ENCODE measurements at places on chromosomes 12 and 14.

GRCh38 chr12:89353823-89354611 lies 1.7 kb upstream of the DUSP6 start:
- no peak for DNase-seq

GRCh38 chr14:73591690-73592449 lies at the start of gene ACOT4:
TSS of gene ACOT4 (plus strand) at chr14:73591873. CDS start at chr14:73591960, 87 bp downstream.
- peak; percentile 13 for DNase-seq

DNA sequence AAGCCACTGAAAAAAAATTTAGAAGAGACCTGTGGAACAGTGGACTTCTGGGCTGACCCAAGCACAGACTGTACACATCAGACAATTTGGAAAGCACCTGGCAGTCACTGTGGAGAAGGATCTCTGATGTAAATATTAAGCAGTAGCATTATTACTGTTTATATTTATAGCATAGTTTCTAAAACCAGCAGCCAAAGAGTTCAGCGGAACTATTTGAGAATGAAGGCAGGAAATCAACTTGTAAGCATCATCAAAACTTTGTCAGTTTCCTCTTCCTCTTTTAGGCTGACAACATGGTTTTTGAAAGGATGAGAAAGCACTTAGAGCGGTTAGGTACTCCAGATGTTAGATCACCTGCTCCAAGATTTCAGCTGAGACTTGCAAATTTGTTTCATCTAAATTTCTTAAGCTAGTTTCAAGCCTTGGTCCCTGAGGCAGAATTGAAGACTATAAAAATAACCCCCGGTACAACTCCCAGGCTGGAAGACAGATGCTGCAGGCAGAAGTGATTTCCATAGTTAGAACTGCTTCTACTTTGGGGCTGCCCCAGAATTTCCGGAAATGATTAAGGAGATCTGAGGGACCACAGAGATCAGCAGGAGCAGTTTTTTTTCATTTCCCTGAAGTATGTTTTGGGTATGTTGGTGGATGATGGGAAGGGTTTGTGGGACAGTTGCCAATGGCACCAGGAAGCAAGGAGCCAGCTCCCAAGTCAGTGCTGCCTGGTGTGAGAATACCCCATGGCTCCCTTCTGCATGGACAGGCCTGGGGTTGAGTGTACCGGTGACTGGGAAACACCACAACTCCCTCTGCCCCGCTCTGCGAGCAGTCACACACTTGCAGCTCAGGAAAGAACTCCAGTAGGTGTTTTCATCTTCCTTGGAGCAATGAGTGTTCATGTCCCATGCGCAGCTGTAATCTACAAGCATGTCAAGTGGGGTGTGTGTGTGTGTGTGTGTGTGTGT lies 354.5 kb downstream of the NUAK1 start:
- no peak for DNase-seq

GRCh38 chr14:61080591-61081010 lies 99.6 kb downstream of the SLC38A6 start:
- no peak for DNase-seq

DNA sequence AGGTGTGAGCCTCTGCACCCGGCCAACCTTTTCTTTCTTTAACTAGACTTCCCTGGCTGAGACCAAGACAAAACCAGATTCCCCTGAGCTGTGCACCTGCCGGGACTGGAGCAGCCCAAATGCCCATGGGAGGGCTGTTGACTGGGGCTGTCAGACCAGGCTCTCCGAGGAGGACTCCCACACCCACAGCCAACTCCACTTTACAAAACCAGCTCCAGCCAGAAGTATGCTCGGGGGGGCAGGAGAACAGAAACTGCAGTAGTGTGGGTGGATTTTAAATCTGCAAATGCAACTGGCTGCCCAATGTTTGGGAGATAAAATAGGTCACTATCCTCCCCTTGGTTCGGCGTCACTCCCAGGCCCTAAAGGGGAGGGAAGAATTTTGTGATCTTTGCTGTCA lies 78.5 kb downstream of the VCPKMT start:
- DNase-seq = peak; percentile 1

GRCh38 chr12:17588968-17589367 lies 501.0 kb downstream of the RERGL start:
- DNase-seq = no peak

DNA sequence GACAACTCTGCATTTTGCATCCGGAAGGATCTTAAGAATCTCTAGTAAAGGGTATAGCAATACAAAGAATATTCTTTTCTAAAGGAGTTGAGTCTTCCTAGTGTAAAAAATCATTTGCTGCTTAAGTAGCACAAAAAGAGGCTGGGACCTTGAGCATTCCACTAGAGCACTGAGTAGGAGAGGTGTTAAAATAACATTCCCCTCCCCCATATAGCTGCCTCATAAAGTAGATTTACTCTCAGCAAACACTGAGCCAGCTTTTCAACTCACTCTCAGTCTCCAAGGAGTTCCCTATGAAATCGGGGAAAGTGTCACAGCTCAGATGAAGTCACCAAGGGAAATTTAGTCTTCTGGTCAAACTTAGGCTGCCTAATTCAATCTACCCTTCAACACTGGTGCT lies 592.7 kb downstream of the ETNK1 start:
- DNase-seq = no peak

DNA sequence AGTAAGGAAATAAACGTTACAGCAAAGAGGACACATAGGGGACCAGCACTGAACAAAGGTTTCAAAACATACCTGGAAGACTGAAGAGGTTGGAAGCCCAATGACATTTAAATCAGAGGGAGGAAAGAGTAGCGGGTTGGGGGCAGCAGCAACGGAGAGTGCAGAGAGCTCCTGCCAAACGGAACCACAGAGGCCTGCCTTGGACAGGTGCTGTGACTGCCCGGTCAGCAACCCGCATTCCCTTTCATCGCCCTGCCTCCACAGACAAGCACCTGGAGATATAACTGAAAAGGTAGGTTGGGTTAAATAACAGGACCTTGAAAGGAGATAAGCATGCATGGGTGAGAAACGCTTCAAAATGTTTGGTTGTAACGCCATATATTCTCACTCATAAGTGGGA lies 92.8 kb upstream of the SLC38A4 start:
- DNase-seq = no peak

GRCh38 chr12:54358191-54358944 lies 5.9 kb downstream of the GPR84 start:
- no peak for DNase-seq

DNA sequence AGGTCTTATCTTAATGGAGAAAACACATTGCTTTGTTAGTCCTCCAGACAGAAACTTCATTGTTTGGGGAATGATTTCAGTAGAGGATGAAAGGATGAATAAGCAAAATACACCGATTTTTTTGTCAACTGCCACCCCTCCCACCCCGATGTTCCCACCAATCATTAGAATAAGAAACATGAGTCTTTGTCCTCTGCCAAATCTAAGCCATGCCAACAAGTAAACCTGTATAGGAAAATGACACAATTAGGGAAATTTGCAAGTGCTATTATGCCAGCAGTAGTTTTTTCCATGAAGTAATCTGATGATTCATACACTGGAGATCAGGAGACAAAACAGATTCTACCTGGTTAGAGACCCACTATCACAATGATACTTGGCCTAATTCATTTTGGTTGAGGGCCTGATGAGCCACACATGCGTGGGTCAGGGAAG lies 35.9 kb downstream of the FLRT2 start:
- DNase-seq = no peak

DNA sequence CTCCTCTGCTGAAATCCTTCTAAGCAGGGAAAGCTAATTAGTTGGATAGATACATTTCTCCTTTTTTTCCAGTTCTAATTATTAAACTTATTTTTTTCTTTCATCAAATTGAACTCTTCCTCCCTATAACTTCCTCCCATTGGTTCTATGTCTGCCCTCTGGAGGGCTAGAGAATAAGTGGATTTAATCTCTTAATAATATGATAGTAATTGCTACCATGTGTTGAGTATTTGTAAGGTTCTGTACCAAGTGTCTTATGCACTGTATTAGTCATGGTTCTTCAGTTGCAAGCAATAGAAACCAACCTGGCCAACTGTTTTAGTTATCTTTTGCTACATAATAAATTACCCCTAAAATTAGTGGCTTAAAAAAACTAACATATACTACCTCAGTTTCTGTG lies 190.5 kb upstream of the PLXNC1 start:
- DNase-seq = no peak

DNA sequence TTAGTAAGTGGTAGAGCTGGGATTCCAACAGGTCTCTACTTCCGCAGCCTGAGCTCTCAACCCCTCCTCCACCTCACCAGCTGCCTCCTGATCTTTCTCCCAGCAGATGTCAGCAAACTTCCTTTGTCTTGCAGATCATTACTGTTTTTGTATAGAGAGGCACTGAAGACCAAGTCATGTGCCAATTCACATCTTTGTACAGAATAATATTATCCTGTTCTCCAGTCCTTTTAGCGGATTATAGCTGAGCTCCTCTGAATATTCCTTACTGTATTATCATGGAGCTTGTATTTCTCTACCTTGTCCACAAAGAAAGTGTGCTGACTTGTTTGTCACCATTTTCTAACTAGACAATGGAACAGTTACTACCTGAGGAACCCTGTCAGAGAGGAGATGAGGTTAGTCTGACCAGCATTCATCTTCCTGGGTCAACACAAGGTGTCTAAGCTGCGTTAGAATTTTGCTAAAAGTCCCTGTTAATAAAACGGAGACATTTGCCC lies 142.3 kb upstream of the ARHGAP5 start:
- peak; percentile 29 for DNase-seq

- DNase-seq = no peak
These were observed 3.7 kb downstream of the MYBPC1 start for GRCh38 chr12:101598483-101598882.

DNA sequence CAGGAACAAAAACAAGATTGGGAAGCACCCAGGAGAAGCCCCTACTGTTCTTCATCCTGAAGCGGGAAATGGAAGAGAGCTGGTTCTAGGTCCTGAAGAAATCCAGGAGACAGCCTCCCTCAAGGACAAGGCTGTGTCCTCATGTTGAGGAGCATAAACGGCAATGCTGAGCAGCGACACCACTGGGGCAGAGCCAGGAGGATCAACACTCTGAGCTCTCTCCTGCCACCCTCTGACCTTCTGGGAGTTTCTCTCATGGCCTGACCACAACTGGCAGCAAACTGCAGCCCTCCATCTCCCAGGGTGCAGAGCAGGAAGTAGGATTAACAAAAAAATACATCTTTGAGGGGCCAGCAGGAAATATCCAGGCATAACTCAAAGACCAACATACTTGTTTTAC lies 1292.2 kb upstream of the TMEM132C start:
- no peak for DNase-seq

GRCh38 chr12:68007466-68007865 lies 18.2 kb downstream of the IFNG-AS1 start:
- no peak for DNase-seq

DNA sequence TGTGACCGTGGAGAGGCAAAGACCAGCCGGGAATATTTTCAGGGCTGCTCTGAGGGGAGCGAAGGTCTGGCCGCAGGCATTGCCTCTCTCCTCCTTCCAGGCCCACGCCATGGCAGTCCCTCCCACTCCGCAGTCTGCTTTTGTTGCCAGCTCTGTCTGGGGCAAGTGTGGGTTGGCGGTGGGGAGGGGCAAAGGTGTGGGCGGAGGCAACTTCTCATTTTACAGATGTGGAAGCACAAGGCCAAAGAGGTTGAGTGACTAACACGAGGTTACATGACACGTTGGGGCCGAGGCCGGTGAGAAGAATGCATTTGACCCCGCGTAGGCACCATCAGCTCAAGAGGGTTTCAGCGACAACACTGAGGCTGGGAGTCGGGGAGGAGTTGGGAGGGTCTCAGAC lies 6.1 kb upstream of the FAIM2 start:
- no peak for DNase-seq

DNA sequence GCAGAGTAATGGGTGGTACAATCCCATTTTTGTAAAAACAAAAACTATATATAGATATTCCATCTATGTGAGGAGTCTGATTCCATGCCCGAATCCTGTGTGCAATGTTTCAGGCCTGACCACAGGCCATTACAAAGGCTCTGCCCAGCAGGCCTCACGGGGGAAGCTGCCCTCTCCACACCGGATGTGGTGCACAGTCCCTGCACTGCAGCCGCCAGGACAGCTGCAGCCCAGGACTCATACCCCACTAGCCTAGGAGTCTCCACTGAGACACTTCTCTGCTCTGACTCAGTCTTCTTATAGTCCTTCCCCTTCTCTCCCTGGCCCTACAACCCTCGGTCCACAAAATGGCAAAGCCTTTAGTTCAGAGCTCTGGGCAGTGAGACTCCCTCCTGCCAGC lies 190.4 kb downstream of the PPM1H start:
- DNase-seq = no peak

DNA sequence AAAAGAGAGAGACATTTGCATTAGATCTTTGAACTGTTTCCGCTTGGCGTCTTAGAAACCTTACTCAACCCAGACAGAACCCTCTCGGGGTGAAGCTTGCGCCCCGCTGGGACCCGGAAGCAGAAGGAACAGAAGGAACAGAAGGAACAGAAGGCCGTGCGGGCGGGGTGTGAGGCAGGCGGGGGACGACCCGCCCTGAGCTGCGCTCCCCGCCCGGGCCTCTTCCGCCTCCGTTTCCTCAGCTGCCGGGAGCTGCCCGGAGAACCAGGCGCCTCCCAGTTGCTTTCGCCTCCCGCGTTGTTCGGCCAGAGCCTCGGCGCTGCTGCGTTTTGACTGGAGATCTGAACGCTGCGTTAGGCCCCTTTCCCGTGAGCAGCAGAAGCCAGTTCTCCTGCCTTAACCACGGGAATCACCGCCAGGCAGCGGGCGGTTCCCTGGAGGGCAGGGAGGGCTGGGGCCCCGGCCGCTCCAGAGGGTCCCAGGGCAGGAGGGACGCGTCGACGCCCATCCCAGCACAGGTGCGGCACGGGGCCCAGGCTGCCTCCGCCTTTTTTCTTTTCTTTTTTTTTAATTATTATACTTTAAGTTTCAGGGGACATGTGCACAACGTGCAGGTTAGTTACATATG lies 19.3 kb upstream of the MMP17 start:
- DNase-seq = no peak

DNA sequence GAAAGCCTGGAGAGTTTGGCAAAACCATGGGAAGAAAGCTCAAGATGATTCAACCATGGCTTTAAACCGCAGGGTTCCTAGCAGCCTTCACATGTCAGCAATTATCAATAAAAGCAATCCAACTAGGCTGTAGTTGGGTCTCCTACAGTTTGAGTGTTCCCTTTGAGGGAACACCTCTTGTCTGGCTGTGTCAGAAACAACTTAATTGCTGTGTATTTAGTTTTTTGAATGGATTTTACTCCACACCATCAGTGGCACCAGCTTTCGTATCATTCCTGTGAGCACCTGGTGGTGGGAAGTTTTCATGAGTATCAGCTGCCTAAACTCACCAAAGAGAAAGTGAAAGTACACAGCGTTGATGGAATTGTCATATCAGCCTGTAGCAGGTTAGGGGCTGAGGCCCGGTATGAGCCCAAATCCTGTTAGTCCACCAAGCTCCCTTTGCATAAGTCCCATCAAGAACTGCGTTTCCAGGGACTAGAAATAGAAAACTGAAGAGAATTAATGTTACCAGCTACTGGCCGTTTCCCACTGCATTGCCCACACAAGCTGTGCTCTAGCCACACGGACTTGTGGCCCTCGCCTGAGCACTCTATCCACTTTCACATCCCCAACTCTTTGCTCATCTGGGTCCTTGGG lies 10.9 kb upstream of the IL26 start:
- no peak for DNase-seq

GRCh38 chr12:77777274-77777673 lies 53.4 kb upstream of the NAV3 start:
- no peak for DNase-seq

All from amygdala (tissue), 56 donors.